ENCODE measurements at places on chromosomes 5 and 9.

GRCh38 chr9:137311986-137312851 is 10.1 kb upstream of the NRARP start:
- no peak for DNase-seq

GRCh38 chr5:145246379-145246778 is 588.8 kb downstream of the PRELID2 start:
- no peak for DNase-seq

DNA sequence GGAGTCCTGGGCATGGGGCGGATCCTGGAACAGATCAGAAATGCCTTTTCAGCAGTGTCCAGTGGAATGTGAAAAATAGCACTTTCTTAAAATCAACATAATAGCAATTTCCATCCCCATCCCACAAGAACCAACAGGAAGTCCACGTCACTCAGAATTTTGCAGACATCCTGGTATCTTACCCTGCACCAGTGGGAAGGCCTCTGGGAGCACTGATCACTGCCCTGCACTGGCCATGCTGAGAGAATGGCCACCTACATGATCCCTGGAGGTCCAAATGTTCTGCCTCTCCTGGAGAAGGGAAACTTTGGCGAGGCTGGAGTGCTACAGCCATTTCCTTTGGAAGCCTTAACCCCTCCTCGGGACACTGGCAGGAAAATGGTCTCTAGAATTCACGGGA is 173.8 kb downstream of the SGCD start:
- no peak for DNase-seq

- DNase-seq, result no peak
Observed at GRCh38 chr5:160169326-160169725, 50.1 kb upstream of the PWWP2A start.

DNA sequence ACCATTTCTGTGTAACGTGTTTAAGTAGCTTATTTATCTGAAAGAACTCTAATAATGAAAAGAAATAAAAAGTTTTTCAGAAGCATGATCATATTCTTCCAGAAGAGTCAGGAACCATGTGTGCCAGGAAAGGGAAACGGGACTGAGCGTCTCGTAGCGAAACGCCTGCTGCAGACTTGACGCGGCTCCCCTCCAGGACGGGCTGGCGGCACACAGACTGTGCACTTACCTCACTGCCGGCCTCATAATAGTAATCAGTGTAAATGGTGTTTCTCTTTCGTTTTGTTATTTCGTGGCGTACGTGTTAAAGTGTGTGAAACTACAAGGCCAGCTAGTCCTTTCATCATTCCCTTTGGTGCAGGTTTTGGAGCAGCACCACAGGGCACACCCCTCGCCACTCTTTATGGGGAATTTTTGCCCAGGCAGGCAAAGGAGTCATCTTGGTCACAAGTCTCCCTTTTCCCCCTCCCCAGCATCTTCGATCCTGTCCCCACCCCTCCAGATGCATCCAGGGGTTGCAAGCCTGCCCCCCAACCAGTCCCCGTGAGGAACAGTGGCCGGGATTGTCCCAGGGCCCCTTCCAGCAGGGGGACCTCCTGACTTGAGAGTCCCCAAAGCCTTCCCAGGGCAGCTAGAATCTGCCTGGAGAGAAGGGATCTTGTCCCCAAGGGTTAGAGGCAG is 233.1 kb downstream of the FANCC start:
- no peak for DNase-seq

DNA sequence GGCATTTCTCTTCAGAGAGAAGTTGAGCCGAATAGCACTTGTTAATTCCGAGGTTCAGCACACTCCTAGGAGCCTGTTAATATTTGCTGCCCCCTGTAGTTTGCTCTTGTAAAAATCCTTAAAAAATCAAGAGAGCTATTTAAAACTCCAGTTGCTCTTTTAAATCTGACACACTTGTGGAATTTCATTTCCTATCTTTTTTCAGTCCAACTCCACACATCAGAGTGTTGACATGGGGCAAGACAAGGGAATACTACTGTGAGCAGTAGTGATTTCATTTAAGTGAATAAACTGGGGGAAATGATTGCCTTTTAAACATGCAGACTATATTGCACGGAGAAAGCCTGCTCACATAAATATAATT is 1096.3 kb upstream of the DMAC1 start:
- no peak for DNase-seq

- DNase-seq, result no peak
Observed at GRCh38 chr9:101418518-101419430, 16.8 kb downstream of the ALDOB start.
